Stimulated activated CD8-positive, alpha-beta memory T cell treated with anti-CD3 and anti-CD28 coated beads, Interleukin-15, amount 100 ng/mL, for 24 hours (primary cell): ENCODE measurements at places on chromosomes 13 and 19.
A peak's percentile ranks its signal among the peaks of the same experiment; 100 is the strongest.

DNA sequence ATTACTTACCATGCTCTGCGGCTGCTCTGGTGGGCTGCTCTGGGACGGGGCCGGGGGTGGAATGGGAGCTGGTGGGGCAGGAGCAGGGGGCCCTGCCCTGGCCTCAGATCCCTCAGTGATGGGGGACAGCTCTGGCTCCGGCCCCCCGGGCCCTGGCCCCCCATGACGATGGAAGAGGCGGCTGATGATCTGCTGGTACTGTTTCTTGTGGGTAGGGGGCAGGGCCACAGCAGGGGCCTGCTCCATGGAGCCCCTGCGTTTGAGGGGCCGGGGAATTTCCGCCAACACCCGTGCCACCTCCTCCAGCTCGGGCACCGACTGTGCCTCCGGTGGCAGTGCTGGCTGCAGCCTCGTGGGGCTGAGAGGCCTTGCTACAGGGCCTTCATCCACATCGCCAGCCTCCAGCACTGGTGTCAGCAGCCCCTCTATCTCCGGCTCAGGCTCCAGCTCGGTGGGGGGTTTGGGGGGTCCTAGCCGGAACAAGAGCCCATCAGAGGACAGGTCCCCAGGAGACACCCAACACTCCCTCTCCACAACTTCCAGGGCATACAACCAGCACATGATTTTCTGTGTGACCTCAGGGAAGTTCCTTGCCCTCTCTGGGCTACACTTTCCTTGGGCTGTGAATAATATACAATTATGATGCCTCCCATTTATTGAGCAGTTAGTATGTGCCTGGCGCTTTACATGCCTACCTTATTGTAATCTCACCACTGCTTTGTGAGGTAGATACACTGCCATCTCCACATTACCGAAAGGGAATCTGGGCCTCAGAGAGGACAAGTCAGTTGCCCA, 12.8 kb downstream of the PPP1R13L start:
- DNase-seq, result no peak

DNA sequence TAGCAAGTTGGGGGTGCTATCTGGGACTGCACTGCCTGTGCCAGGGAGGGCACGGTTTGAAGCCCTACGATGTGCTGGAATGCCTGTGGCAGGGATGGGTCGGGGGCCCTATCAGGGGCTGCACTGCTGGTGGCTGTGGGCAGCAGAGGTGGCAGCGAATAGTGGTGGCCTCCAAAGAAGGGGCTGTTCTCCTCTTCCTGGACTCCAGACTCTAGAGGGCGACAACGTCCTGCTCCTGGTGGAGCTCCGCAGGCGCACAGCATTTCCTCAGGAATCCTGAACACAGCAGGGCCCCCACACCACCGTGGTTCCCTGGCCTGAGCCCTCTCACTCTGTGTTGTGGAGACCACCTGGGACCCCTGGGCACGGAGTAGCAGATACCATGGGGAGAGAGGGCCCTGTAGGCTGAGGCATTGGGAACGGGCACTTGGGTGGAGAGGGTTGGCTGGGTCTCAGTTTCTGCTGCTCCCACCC, 145.6 kb downstream of the TNFRSF19 start:
- DNase-seq, result no peak

DNA sequence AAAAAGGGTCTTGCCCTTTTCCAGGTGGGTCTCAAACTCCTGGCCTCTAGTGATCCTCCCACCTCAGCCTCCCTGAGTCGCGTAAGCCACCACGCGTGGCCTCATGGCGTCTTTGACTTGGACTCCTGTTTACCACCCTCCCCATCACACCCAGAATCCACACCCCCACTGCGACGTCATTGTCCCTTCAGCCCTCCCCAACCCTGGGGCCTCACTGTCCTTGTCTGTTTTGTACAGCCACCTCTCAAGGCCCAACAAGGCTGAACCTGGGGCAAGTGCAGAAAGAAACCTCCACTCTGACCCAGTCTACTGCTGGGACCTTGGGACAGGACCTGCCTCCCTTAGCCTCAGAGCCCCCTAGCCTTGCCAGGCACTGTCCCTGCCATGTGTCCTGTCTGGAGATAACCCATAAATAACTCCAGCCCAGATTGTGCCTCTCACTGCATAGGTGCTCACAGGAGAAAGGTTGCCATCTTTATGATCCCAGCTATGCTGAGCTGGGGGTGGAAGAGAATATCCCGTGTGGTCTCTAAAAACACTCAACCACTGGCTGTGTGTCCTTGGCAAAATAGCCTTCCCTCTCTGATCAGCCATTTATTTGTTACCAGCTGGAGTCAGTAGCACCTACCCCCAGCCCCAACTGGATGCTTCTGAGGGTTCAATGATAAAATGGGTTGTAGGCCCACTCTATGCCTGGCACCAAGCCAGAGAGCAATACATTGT, 1.8 kb upstream of the IFI30 start:
- DNase-seq, result no peak

- no peak for DNase-seq
Observed at GRCh38 chr13:29943686-29944085, 93.3 kb upstream of the UBL3 start.

DNA sequence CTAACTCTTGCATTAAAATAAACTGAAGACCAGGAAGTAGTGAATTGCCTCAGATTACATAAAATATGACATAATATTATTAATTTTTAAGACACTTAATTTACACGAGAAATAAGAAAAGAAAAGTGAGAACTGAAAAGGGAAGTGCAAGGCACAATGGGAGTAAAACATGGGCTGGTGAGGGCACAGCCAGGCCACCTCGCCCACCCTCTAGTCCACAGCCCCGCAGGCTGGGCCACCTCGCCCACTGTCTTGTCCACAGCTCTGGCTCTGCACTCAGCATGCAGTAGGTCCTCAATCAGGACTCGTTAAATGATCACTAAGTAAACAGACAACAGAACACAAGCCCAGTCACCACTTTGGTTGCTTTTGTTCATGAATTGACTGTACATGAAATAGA, 67.8 kb upstream of the ARHGEF7 start:
- DNase-seq, result no peak

- DNase-seq, result no peak
Observed at GRCh38 chr19:38475176-38475575, 41.7 kb downstream of the RYR1 start.

DNA sequence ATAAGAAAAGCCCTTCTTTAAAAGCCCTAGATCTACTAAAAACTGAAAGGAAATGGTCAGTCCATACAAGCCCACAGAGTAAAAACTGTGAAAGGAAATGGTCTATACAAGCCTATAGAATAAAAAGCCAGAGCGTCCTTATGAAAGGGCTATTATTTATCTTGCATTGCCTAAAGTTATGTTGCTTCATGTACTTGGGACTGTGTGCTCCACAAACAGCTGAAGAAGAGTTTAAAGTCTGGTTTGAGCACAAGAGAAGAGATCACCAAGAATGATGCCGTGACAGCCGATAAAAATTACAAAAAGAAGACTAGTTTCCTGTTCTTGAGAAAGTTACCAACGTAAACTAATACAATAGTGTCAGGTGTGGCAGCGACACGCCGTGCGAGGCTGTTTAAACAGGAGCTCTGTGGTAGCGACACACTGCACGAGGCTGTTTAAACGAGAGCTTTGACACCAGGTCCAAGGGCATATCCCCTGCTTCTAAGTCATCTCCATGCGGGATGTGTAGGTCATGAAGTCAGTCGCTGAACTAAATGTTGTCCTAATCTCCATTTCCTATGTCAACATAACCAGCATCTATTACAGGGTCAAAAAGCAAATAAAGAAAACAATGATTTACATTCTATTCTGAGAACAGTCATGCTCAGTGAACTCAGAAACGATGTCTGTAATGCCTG, 24.9 kb downstream of the PCID2 start:
- no peak for DNase-seq

GRCh38 chr19:13729859-13730258, 34.5 kb upstream of the MRI1 start:
- no peak for DNase-seq

GRCh38 chr13:35723821-35724220, 247.3 kb upstream of the MAB21L1 start:
- DNase-seq, result no peak

- DNase-seq, result no peak
Observed at GRCh38 chr13:37615276-37615675, 16.7 kb upstream of the POSTN start.

GRCh38 chr19:46639358-46640182, 3.6 kb upstream of the GNG8 start:
- no peak for DNase-seq

GRCh38 chr19:35774274-35775045, 904 bp upstream of the ARHGAP33 start:
- no peak for DNase-seq

DNA sequence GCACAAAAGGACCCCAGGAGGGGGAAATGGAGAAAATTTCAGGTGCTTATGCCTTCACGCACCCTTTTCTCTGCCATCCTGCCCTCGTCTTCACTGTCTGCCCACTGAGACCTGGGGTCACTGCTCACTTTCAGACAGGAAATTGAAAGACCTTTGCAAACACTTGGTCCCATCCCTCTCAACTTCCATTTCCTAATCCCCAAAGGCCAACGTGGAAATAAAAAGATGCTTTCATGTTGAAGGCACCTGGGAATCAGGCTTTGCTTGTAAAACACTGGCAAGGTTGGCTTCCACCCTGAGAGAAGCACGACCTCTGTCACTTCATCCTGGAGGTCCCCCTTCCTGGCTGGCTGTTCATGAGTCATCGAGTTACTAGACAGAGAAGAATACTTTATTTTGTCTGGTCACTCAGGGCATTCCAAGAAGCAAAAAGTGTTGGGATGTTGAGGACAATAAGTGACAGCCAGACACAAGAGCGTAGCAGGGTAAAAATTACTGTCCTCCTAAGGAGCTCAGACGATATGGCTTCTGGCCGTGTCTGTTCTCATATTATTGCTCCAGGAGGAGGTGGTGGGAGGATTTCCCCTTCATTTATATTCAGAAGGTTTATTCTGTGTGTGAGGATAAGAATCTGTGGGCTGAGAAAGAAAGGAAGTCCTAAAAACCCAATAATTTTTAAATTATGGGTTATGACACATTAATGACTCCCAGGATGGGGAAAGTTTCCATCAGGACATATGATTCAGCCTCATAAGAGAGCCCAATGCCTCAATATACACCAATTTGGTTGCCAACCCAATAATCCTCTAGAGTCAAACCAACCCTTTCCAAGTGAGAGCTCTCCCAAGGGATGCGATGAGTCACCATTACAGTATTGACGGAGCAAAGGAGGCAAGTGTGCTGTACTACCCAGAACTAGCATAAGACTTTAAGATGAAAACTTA, 409.0 kb downstream of the COG6 start:
- DNase-seq, result no peak

GRCh38 chr19:2168619-2169424, 5.1 kb downstream of the DOT1L start:
- peak; percentile 49 for DNase-seq

DNA sequence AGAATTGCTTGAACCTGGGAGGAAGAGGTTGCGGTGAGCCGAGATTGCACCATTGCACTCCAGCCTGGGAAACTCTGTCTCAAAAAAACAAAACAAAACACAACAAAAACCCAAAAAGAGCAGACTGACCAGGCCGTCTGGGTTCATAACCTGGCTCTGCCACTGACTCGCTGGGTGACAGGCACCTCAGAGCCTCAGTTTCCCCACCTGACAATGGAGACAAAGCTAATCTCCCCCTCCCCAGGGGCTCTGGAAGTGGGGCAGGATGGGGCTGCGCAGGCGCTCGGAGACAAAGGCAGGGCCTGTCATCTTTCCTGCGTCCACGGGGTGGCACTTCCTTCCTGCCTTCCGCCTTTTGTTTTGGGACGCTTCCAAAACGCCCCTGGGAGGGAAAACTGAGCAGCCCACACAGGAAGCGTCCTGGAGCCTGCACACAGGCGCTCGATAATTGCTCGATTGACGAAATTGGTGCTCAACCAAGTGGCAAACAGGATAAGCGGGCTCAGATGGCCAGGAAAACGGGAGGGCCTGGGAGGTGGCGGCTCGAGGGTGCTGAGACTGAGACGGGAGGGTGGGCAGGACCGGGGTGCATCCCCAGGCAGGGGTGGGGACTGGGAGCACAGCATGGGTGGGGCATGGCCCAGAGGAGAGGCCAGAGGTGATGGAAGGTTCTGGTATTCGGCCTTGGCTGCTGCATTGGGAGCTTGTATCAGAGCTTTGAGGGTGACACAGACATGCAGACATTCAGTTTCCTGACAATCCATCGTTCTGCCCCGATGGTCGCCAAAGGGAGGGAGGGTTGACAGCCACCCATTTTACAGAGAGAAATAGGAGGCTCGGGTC, 17.8 kb downstream of the SPC24 start:
- DNase-seq, result no peak

GRCh38 chr13:23506071-23506806, 64.0 kb upstream of the TNFRSF19 start:
- no peak for DNase-seq

- no peak for DNase-seq
Observed at GRCh38 chr13:29471551-29471950, 123.9 kb downstream of the SLC7A1 start.

DNA sequence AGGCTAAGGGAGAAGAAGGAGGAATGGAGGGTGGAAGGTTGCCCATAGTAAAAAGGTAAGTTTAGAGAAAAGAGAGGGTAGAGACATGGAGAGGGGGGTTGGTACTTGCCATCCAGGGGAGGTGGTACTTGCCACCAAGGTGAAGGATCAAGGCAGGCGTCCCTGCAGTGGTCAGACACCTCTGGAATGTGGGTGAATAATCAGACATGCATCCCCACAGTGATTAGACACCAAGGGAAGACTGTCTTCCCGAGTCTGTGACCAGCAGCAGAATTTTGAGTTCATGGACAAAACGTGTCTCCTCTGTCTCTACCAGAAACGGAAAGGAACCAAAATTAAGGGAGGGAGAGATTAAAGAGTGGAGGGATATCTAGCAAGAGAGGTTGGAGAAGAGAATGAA, 27.1 kb upstream of the IGFL1 start:
- DNase-seq, result no peak

DNA sequence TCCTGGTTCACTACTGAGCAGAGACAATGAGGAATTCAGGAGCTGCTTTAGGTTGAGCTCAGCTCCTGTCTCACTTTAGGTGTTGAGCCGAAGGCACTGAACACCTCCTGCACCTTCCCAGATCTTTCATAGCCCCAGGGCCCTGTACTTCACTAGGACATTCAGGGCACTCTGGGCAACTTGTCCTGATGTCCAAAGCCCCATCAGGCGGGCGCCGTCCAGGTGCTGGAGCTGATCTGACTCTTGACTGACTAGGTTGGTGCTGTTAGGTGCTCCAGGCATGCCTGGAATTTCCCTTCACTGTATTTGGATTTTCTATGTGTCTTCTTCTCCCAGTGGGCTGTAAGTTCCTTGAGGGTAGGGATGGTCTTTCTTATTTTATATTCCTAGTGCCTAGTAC, 48.4 kb upstream of the CNMD start:
- no peak for DNase-seq

GRCh38 chr19:49125025-49125731, 5.8 kb downstream of the PPFIA3 start:
- no peak for DNase-seq
